ENCODE measurements at places on chromosomes 13 and 19.

GRCh38 chr19:53504885-53505284 lies 33.1 kb upstream of the ZNF331 start:
- DNase-seq = no peak

- no peak for DNase-seq
These were observed 1.0 kb upstream of the CKM start for GRCh38 chr19:45323671-45324081.

- no peak for DNase-seq
These were observed 138.7 kb downstream of the SIPA1L3 start for GRCh38 chr19:38045554-38046253.

DNA sequence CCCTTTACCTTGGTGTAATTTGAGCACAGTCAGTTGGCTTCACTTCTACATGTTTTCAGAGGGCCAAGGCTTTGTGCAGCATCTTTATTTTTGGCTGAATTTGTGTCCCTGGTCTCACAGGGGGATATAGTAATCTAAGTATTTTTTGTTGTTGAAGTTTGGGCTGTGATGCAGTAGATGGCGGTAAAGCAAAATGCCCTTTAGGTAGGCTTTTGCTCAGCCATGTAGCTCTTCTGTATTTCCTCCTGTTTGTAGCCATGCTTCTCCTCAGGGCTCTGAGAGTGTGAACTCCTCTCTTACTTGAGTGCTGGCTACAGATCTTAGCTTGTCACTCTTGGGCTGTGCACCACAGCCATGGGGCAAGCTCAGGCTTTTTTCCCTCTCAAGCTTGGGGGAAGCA lies 328.6 kb downstream of the SLITRK5 start:
- DNase-seq = no peak

DNA sequence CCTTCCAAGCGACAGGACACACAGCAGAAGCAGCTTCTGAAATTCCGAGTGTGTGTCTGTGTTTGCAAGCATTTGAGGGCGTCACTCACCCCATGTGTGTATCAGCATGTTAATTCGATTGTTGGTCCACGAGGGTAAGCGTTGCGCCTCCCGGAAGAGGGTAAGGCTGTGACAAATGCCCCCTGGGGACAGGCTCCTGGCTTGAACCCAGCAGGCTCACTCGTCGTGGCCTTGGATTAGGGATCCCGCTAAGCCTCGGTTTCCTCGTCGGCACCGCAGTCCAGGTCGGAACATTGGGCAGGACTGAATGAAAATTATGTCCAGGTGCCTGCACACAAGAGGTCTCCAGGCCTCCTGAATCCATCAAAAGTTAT lies 606 bp upstream of the STXBP2 start:
- DNase-seq = no peak

DNA sequence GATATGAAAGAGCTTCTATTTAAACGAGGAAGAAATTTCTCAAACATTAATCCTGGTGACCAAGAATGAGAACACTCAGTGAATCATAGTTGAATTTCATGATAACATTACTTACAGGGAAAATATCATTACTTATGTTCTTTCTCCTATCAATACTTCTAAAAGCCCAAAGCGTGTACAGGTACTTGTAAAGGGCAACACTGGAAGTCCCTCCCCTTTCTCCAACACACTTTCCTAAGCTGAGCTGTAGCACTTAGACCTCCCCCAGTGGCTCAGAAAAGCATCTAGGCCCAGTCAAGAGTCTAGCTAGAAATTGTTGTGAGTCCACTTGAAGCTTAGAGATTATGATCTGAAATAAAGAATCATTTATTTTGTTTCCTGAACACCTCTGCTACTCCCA lies 150.7 kb downstream of the ABCC4 start:
- DNase-seq = no peak

DNA sequence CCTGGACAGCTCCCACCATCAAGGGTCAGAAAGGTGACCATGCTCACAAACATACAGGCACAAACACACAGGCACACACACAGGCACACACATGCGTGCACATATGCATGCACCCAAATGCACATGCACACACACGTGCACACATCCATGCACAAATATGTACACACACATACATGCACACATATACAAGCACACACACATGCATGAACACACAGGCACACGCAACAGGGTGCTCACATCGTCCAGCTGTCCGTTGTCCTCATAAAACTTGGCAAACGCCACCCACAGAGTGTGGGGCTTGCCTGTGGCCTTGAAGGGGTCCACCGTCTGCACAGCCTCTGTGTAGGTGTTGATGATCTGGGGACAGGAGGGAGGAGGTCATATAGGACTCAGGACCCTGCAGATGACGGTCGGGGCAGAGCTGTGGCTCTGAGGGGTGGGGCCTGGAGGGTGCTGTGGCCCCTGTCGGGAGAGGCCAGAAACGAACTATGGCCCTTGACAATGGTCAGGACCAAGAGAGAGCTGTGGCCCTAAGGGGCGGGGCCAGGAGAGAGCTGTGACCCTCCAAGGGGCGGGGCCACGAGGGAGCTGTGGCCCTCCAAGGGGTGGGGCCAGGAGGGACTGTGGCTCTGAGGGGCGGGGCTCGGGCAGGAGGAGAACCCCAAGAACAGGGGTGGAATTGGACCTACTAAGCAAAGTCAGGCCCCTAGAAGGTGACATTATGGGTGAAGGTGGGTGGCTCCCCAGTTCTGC lies 6.2 kb downstream of the XAB2 start:
- peak; percentile 24 for DNase-seq

DNA sequence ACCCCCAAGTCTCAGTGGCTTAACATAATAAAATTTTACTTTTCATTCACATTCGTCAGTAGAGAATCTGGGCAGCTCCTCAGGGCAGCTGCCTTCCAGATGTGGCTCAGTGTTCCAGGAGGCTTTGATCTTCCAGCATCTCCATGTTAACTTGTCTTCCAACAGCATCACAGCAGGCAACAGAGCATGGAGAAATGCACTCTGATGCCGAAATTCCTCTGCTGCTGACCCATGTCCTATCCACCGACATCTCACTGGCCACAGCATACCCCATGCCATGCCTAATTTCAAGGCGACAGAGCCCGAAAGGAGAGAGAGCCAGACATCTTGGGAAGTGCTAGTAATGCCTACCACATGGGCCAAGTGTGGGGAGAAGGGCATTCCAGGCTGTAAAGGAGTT lies 64.9 kb upstream of the MEDAG start:
- DNase-seq = no peak

DNA sequence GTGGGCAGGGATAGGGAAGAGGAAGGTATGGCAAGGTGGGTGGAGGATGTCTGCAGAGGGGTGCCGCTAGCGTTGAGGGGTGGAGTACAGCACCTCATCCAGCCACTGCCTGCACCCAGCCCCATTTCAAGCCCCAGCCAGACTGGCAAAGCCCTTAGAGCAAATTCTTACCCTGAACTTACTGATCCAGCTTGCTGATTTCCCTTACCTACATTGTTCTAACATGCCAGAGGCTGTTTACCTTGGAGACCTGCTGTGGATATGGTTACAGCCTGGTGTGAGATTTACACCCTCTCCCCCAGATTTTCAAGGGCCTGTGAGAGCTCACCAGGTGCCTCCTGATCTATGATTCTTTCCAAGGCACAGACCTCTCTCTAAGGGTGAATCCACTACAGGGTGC lies 86.0 kb downstream of the ZNF726 start:
- no peak for DNase-seq

- DNase-seq = no peak
These were observed 14.4 kb downstream of the FOXO1 start for GRCh38 chr13:40651866-40652587.

DNA sequence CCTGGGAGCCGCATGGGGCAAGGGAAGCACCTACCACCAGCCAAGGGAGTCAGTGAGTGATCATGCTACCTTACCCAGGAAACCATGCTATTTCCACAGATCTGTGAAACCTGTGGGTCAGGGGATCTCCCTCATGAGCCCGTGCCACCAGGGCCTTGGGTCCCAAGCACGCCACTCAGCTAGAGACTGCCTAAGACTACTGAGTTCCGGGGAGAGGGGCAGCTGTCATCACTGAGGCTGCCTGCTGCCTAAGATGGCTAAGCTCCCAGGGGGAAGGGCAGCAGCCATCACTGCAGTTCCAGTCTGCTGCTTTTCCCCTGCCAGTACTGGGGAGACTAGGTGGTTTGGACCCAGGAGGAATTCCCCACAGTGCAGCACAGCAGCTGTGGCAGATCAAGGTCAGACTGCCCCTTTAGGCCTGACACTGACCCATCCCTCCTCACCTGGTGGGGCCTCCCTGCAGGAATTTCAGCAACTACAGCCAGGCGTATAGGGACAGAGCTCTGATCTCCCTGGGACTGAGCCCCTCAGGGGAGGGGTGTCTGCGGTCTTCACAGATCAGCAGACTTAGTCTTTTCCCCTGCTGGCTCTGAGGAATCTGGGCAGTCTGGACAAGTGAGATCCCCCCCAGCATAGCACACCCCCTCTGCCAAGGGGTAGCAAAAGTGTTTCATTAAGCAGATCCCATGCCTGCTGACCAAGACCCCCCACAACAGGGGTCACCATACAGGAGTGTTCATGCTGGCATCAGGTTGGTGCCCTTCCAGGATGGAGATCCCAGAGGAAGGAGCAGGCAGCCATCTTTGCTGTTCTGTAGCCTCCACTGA lies 26.9 kb downstream of the VSTM2B start:
- DNase-seq = no peak

DNA sequence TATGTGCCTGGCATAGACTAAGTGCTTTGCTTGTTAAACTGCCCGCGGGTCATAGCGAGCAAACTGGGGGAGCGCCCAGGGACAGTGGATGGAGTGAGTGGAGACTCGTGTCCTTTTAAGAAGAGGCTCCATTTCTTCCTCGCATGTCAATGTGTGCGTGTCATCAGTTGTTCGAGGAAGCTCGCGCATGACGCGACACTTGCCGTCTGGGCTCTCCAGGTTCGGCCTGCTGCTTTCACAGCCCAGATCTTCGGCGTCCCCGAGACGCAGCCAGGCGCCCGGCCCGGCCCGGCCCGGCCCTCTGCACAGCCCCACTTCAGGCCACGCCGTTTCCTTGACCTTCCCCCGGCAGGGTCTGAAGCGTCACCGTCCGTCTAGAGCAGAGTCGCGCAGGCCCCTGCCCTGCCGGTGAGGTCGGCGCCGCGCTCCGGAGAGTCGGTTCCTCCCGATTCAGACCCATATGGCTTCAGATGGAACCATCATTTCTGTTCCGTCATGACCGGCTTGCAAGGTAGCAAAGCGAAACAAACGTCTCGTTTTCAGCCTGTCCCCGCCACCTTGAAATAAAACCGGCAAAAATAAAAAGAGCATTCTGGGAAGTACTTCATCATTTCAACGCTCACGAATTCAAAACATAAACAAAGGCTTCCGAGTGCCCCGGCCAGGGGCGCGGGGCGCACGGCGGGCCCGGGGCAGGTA lies 599 bp upstream of the ARHGEF7 start:
- no peak for DNase-seq

GRCh38 chr13:39217471-39217870 lies 179.2 kb downstream of the NHLRC3 start:
- DNase-seq = no peak

GRCh38 chr19:40754611-40755247 lies 3.7 kb downstream of the SNRPA start:
- peak; percentile 71 for DNase-seq

- no peak for DNase-seq
These were observed 122.5 kb upstream of the SPACA7 start for GRCh38 chr13:112253631-112254030.

Measured in activated naive CD8-positive, alpha-beta T cell treated with anti-CD3 and anti-CD28 coated beads, Interleukin-2, amount 50 U/mL, for 24 hours (primary cell).